ENCODE measurements at places on chromosomes 16 and 17. TPM values are rescaled to one million over a fixed set of nuclear protein-coding genes. Genes with fewer than 3 reads are reported as not detected.

Gene CHAD
- not detected for total RNA-seq

Gene ZNF624
- 2.9 TPM for total RNA-seq

Gene AGRP
- total RNA-seq = not detected

Gene TMEM204
- 20.8 TPM for total RNA-seq

Gene NXPH3
- total RNA-seq = not detected

Gene DPEP3
- total RNA-seq = not detected

Gene CHTF8
- 124 TPM for total RNA-seq

Gene CTF1
- total RNA-seq = 0.17 TPM

GRCh38 chr16:56895813-56896212, 30.8 kb downstream of the SLC12A3 start:
- H3K36me3 ChIP-seq = no peaks in the 10 kb centered on the region
- peaks cover 16% of the 10 kb centered on the region for H3K27me3 ChIP-seq
- H3K4me3 ChIP-seq = no peak overlapping the region
- H3K4me1 ChIP-seq = peaks cover 14% of the 10 kb centered on the region
- DNase-seq = no peak

DNA sequence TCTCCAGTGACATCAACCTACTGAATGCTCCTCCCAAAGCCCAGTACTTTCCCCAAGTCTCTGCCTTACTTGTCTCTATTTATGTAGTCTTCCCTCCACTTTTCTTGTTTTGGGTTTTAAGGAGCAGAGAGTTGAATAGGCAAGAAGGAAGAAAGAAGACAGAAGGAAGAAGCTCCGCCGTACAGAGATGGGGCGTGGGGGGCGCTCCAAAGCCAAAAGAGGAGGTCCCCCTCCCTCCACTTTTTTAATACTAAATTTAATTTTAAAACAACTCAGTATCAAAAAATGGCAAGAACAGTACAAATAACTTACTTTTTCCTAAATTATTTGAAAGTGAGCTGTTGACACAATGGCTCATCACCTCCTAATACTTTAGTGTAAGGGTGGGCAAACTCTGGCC, 4.6 kb downstream of the EFTUD2 start:
- no peak overlapping the region for H3K27ac ChIP-seq
- H3K36me3 ChIP-seq = peaks cover 29% of the 10 kb centered on the region
- DNase-seq = no peak
- H3K4me1 ChIP-seq = peaks cover 20% of the 10 kb centered on the region
- H3K4me3 ChIP-seq = no peak overlapping the region

DNA sequence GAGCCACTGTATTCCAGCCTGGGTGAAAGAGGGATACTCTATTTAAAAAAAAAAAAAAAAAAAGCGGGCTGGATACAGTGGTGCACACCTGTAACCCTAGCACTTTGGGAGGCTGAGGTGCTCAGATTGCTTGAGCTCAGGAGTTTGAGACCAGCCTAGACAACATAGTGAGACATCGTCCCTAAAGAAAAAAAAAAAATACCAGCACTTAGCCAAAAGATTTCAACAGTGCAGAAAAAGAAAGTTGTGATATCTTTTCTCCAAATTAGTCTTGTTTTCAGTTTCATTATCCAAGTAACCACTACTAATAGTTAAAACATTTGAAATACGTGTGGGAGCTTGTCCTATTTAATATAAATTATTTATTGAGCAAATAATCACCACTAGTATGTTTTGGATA, 48.7 kb downstream of the TENT4B start:
- no peak overlapping the region for H3K4me3 ChIP-seq
- H3K27ac ChIP-seq = no peak overlapping the region
- H3K27me3 ChIP-seq = no peaks in the 10 kb centered on the region

DNA sequence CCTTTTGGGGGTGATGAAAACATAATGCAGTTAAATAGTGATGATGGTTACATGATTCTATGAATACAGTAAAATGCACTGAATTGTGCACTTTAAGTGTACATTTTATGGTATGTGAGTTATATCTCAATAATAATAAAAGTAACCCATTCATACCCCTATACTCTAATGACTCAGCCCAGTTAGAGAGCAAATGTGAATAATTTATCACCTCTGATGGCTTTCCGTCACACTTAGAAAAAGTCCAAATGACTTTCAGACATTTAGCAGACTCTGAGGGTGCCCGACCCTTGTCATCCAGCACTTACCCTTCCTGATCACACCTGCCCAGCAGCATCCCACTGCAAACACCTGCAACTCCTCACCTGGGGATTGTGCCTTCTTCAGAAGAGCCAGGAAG, 148.1 kb upstream of the MAF start:
- H3K4me3 ChIP-seq = no peak overlapping the region
- no peak for DNase-seq
- no peak overlapping the region for H3K27ac ChIP-seq
- peaks cover 12% of the 10 kb centered on the region for H3K4me1 ChIP-seq
- H3K27me3 ChIP-seq = peaks cover 14% of the 10 kb centered on the region

- DNase-seq = no peak
- H3K27me3 ChIP-seq = no peaks in the 10 kb centered on the region
- peaks cover 15% of the 10 kb centered on the region for H3K4me1 ChIP-seq
Observed at GRCh38 chr17:59466946-59467801, 98.2 kb upstream of the DHX40 start.

DNA sequence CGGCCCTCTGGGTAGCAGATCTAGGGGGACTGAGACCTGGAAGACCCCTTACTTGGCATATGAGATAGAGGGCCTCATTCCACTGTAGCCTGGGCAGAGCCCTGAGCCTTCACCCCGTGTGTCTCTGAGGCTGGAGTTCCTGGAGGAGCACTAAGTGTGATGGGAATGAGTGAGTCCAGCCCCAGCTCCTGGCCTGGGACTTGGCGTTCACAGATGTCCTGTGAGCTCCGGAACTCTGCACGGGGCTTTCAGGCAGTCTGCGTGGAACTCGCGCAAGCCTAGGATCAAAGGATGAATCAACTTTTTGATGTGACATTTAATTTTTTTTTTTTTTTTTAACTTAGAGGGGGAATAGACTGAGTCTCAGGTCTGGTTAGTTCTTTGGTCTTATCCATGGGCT, 1.8 kb downstream of the NKD1 start:
- H3K4me3 ChIP-seq = peak overlapping the region; percentile 75
- peaks cover 8% of the 10 kb centered on the region for H3K4me1 ChIP-seq
- no peaks in the 10 kb centered on the region for H3K36me3 ChIP-seq
- peak; percentile 62 for DNase-seq

- no peaks in the 10 kb centered on the region for H3K27me3 ChIP-seq
- H3K4me1 ChIP-seq = no peaks in the 10 kb centered on the region
- H3K4me3 ChIP-seq = no peak overlapping the region
- DNase-seq = no peak
- H3K27ac ChIP-seq = no peak overlapping the region
Observed at GRCh38 chr17:77756846-77757560, 201.5 kb upstream of the TNRC6C start.

- H3K27me3 ChIP-seq = no peaks in the 10 kb centered on the region
- peaks cover 21% of the 10 kb centered on the region for H3K4me1 ChIP-seq
- DNase-seq = no peak
- no peak overlapping the region for H3K27ac ChIP-seq
- H3K4me3 ChIP-seq = no peak overlapping the region
Observed at GRCh38 chr17:2172077-2172851, 117.4 kb downstream of the HIC1 start.

GRCh38 chr16:89409161-89409711, 81.1 kb downstream of the ANKRD11 start:
- no peaks in the 10 kb centered on the region for H3K27me3 ChIP-seq
- peaks cover 77% of the 10 kb centered on the region for H3K4me1 ChIP-seq
- peak; percentile 89 for DNase-seq
- peak overlapping the region; percentile 84 for H3K27ac ChIP-seq
- H3K36me3 ChIP-seq = peaks cover 2% of the 10 kb centered on the region

GRCh38 chr16:52451971-52452421, 94.9 kb downstream of the TOX3 start:
- no peaks in the 10 kb centered on the region for H3K36me3 ChIP-seq
- H3K4me3 ChIP-seq = no peak overlapping the region
- no peaks in the 10 kb centered on the region for H3K4me1 ChIP-seq
- H3K27me3 ChIP-seq = no peaks in the 10 kb centered on the region
- DNase-seq = no peak
- no peak overlapping the region for H3K27ac ChIP-seq

GRCh38 chr17:40554646-40555295, 10.5 kb downstream of the CCR7 start:
- H3K27me3 ChIP-seq = no peaks in the 10 kb centered on the region
- peak overlapping the region; percentile 79 for H3K4me3 ChIP-seq

- H3K27me3 ChIP-seq = no peaks in the 10 kb centered on the region
- H3K4me1 ChIP-seq = peaks cover 9% of the 10 kb centered on the region
- H3K36me3 ChIP-seq = peaks cover 42% of the 10 kb centered on the region
- DNase-seq = no peak
Observed at GRCh38 chr16:48542966-48543365, 67.0 kb downstream of the N4BP1 start.

DNA sequence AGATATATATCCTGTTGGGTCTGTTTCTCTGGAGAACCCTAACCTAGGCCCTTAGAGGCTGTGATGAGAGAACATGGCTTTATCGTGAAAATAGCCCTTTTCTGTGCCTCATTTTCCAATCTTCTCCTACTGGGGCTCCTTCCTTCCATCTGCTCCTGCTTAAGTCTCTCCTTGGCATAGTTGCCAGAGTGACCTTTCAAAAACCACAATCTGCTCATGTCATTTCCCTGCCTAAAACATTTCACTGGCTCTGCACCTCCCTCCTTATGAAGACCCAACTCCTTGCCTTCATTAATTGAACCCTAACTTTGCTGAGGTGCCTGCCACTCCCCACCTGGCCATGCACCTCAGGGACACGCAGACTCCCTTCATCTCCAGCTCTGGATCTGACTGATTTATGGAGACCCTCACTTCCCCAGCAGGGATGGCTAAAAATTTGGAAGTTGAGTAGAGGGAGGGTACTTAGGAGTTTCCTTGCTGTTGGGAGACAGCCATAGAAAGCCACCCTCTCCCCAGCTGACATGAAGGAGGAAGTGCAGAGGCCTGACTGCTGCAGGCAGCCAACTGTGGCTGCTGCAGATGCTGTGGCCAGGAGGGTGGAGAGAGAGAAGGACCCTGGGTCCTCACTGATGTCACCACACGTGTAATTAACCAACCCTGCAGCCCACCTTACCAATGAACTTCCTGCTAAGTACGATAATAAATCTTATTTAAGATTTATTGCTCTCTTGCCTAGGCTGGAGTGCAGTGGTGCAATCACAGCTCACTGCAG, 6.3 kb upstream of the GGA2 start:
- H3K4me3 ChIP-seq = peak overlapping the region; percentile 21
- H3K27ac ChIP-seq = no peak overlapping the region
- no peak for DNase-seq

GRCh38 chr16:17282247-17282646, 188.5 kb downstream of the XYLT1 start:
- H3K36me3 ChIP-seq = peaks cover 3% of the 10 kb centered on the region
- DNase-seq = no peak
- H3K27me3 ChIP-seq = no peaks in the 10 kb centered on the region
- peaks cover 17% of the 10 kb centered on the region for H3K4me1 ChIP-seq
- H3K27ac ChIP-seq = no peak overlapping the region

DNA sequence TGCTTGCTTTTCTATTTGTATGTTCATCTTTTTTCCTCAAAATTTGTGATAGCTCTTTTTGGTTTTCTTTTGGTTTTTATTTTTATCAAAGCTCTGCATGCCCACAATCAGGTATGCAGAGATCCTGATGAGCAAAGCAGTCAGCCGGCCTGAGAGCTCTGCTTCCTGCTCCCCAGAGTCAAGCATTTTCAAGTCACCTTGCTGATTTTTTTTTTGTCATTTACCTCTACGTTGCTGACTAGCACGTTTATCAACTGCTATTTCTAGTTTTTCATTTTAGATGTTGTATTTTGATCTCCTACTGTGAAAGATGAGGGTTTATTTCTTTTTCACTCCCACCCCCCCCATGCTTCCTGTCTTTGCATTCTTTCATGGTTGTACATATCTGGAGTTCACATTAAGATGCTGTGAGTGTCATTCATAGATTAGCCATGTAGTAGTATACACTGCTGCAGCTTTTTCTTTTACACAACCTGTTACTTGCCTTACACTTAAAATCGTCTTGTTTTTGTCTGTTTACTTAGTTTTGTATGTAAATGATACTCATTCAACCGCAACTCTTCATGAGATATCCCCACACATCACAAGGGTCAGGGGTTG, 196.2 kb downstream of the LGALS9B start:
- DNase-seq = no peak
- no peaks in the 10 kb centered on the region for H3K27me3 ChIP-seq
- H3K27ac ChIP-seq = peak overlapping the region; percentile 62

DNA sequence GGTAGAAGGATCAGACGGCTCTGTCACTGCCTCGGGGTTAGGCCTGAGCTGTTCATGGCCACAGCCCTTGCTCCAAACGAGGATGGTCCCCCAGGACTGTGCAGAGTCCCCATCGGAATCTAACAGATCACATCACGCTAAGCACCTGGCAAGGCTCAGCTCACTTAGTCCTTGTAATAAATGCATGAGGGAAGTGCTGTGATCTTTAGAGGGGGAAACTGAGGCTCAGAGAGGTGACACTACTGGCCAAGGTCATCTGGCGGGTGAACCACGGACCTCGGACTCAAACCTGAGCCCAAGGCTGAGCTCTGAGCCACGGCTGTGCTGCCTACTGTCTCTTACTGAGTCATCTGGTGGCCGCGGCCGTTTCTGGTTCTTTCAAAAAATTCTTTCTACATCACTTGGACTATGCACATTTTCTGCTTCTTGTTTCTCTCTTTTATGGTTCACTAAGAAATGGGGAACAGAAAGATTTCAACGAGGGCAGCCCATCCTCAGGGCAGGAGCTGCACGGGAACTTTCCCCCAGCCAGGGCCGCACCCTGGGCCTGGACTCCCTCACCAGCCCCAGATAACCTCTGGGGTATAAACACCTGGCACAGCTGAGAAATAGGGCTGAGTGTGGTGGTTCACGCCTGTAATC, 55.6 kb downstream of the COTL1 start:
- no peak overlapping the region for H3K4me3 ChIP-seq
- H3K36me3 ChIP-seq = peaks cover 36% of the 10 kb centered on the region
- H3K4me1 ChIP-seq = peaks cover 10% of the 10 kb centered on the region
- H3K27ac ChIP-seq = peak overlapping the region; percentile 29

DNA sequence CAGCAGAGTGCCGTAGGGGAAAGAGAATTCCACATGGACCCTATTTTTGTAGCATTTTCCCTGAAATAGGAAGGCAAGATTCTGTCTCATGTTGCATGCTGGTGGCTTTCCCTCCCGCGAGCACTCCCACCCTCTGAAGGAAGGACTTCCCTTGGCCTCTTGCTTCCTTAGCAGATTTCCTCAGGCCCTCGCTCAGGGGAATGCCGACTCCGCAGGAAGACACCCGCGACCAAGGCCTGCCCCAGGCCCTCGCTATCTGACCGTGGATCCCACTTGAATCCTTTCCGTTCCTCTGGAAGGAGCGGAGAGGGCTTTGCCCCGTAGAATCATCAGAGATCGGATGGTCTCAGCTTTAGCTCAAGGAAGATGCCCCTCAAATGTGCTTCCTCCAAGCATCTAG, 179.4 kb upstream of the FOXF1 start:
- H3K4me3 ChIP-seq = no peak overlapping the region
- no peak for DNase-seq
- no peak overlapping the region for H3K27ac ChIP-seq
- H3K27me3 ChIP-seq = peaks cover 10% of the 10 kb centered on the region
- no peaks in the 10 kb centered on the region for H3K36me3 ChIP-seq

All from activated CD4-positive, alpha-beta T cell treated with anti-CD3 and anti-CD28 coated beads, Interleukin-2, amount 10 ng/mL, durations not matched to agents 24 days and 14 days (primary cell).